ENCODE measurements at places on chromosomes 5 and 9. TPM values are rescaled to one million over a fixed set of nuclear protein-coding genes. Genes with fewer than 3 reads are reported as not detected.

TMC1 gene
- total RNA-seq, result 0.02 TPM

PDZD2 gene
- 0.42 TPM for total RNA-seq

EDIL3 gene
- 0.12 TPM for total RNA-seq

SH3GL2 gene
- total RNA-seq, result 0.07 TPM

PTBP3 gene
- total RNA-seq, result 30.9 TPM

TEK gene
- 0.15 TPM for total RNA-seq
